Tracheal epithelial cell (primary cell): ENCODE measurements at places on chromosomes 6 and 20. TPM values are rescaled to one million over a fixed set of nuclear protein-coding genes. Genes with fewer than 3 reads are reported as not detected.

UNC93A gene
- total RNA-seq, result not detected in 2 replicates

MOXD1 gene
- total RNA-seq, result under 0.01 and 11.3 TPM in 2 replicates

OR12D1 gene
- total RNA-seq, result not detected in 2 replicates

TRIM10 gene
- not detected in 2 replicates for total RNA-seq

TMEM170B gene
- total RNA-seq, result 0.21 and 0.24 TPM in 2 replicates

ADGRB3 gene
- total RNA-seq, result under 0.01 TPM in 1 of 2 replicates, not detected in the other
